Type B pancreatic cell (in vitro differentiated cells): ENCODE measurements at places on chromosomes 1 and 21. TPM values are rescaled to one million over a fixed set of nuclear protein-coding genes. Genes with fewer than 3 reads are reported as not detected.

DNA sequence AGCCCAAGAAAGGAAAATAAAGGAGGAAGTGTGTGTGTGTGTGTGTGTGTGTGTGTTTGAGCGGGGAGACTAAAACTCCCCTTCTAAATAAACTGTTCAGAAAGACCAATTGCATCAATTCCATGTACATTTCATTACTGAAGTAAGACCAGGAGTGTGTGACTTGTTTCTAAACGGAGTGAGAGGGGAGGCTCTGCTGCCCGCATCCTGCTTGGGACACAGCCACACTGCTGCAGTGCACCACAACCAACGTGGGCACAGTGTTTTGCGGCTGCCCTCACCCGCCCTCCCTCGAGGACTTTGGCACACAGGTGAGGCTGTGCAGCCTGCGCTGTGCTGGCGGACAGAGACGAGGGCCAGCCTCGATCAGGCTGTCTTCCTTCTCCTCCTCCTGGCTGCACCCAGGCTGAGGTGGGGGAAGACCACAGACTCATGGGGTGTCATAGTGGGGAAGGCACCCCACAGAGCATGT, 31.0 kb upstream of the H6PD start:
- no peaks in the 10 kb centered on the region for H3K36me3 ChIP-seq
- H3K27ac ChIP-seq: no peak overlapping the region
- DNase-seq: no peak
- H3K4me3 ChIP-seq: peak overlapping the region; percentile 1
- peaks cover 85% of the 10 kb centered on the region for H3K27me3 ChIP-seq

Gene ZNF593OS
- not detected in 2 replicates for total RNA-seq

DNA sequence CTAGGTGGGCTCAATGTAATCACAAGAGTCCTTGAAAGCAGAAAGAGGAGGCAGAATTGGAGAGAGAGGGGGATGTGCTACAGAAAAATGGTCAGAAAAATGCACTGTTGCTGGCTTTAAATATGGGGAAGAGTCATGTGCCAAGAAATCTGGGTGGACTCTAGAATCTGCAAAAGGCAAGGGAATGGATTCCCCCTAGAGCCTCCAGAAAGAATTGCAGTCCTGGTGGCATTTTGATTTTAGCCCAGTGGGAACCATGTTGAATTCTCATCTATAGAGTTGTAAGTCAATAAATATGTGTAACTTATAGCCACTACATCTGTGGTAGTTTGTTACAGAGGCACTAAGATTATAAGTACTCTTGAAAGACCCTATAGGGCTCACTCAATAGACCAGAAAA, 210.3 kb downstream of the ASTN1 start:
- no peak for DNase-seq
- H3K36me3 ChIP-seq: no peaks in the 10 kb centered on the region
- no peak overlapping the region for H3K27ac ChIP-seq
- no peak overlapping the region for H3K4me3 ChIP-seq
- peaks cover 3% of the 10 kb centered on the region for H3K27me3 ChIP-seq

Gene CFAP141
- not detected in 2 replicates for total RNA-seq

Gene SPRR2D
- total RNA-seq: 1.6 TPM in 1 of 2 replicates, not detected in the other

Gene AGO4
- total RNA-seq: 15.9 and 21.4 TPM in 2 replicates

Gene TFF2
- 5.2 and 11.3 TPM in 2 replicates for total RNA-seq

- DNase-seq: no peak
- no peak overlapping the region for H3K4me3 ChIP-seq
- H3K27ac ChIP-seq: no peak overlapping the region
- no peaks in the 10 kb centered on the region for H3K4me1 ChIP-seq
These were observed 34.2 kb upstream of the COX20 start for GRCh38 chr1:244801246-244801645.

GRCh38 chr1:200908191-200908868, 13.6 kb downstream of the INAVA start:
- no peak overlapping the region for H3K4me3 ChIP-seq
- no peaks in the 10 kb centered on the region for H3K4me1 ChIP-seq
- peaks cover 10% of the 10 kb centered on the region for H3K36me3 ChIP-seq
- H3K27me3 ChIP-seq: no peaks in the 10 kb centered on the region

DNA sequence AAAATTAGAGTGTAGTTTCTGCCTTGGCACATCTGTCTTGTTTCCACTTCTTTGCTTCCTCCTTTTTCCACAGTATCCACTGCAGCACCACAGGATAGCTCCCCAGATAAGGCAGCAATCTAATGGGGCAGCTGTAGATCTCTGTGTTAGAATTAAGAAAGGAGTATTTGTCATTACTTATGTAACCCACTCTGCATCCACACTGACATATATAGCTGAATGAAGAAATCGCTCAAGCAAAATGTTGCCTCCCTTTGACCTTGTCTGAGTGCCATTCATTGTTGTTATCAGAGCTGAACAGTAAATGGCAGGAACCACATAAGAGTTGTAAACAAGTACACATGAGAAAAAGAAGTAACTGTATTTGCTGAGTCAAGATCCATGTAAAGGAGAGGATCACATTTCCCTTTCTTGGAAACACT, 45.9 kb upstream of the DPH5 start:
- DNase-seq: no peak
- no peak overlapping the region for H3K4me3 ChIP-seq
- no peak overlapping the region for H3K27ac ChIP-seq
- H3K27me3 ChIP-seq: no peaks in the 10 kb centered on the region
- H3K4me1 ChIP-seq: no peaks in the 10 kb centered on the region

Gene IL22RA1
- 1.1 and 2.8 TPM in 2 replicates for total RNA-seq

Gene PRAMEF26
- total RNA-seq: not detected in 2 replicates

DNA sequence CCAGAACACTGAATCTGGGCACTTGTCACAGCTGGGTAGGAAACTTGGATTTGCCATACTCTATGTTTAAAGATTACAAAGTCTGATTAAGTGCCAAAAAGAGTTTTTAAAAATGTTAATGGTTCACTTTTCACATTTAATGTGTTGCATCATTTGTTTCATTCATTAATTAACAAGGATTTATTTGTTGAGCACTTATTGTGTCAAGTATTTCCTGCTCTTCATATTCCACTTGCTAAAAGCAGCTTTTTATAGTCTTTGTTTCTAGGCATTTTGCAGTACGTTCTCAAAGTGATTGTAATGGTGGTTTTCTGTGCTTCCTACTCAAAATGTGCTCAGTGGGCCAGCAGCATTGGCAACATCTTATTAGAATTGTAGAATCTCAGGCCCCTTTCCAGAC, 68.7 kb downstream of the EPB41 start:
- peaks cover 14% of the 10 kb centered on the region for H3K4me1 ChIP-seq
- H3K4me3 ChIP-seq: no peak overlapping the region
- peaks cover 13% of the 10 kb centered on the region for H3K36me3 ChIP-seq
- no peak for DNase-seq

Gene PHLDA3
- total RNA-seq: 59.3 and 132 TPM in 2 replicates

- H3K36me3 ChIP-seq: no peaks in the 10 kb centered on the region
- H3K27ac ChIP-seq: no peak overlapping the region
- no peak overlapping the region for H3K4me3 ChIP-seq
- peaks cover 13% of the 10 kb centered on the region for H3K4me1 ChIP-seq
These were observed 10.2 kb downstream of the AJAP1 start for GRCh38 chr1:4664606-4665005.

DNA sequence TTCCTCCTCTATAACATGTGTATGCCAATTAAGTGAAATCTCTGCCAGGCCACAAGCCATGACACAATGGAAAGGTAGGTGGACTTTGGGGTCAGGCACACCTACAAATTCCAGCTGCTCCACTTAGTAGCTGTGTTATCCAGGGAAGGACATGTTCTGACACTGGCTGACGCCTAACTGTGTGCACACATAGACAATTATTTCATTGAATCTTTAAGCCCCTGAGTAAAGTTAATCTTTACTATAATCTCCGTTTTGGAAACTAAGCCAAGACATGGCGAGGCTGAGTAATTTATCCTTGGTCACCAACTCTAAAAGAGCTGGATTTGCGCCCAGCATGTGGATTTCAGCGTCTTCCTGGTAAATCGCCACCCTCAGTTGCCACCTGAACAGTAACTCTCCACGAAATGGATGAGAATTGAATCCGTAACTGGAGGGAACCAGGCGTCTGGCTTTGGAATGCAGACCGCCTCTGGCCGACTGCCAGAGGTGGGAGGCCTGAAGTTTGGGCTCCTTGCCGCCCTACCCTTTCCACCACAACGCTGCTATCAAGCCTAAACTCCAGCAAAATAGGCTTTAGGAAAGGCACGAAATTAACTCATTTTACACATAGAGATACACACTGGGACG, 888 bp upstream of the SNRPE start:
- peak overlapping the region; percentile 99 for H3K27ac ChIP-seq
- peaks cover 23% of the 10 kb centered on the region for H3K36me3 ChIP-seq
- H3K4me1 ChIP-seq: peaks cover 21% of the 10 kb centered on the region
- H3K27me3 ChIP-seq: no peaks in the 10 kb centered on the region
- DNase-seq: no peak

Gene RHD
- not detected in 2 replicates for total RNA-seq

GRCh38 chr1:228994676-228995594, 259.7 kb downstream of the RHOU start:
- no peak for DNase-seq
- H3K27ac ChIP-seq: no peak overlapping the region
- no peaks in the 10 kb centered on the region for H3K36me3 ChIP-seq

DNA sequence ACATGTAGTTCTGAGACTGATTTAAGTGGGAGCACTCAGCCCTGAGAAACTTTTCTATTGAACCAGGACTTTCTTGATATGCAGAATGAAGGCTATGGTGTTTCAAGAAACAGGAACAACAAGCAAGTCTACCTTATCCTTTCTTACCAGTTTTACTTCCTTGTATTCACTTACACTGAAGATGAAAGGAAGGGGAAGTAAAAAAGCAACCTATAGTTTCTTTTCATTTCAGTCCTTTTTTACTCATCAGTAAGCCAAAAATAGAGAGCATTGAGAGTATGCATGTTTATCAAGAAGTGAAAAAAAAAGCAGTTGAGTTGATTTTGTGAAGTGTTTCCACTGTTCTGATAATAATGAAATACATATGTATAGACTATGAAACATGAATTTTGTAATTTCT, 1010.3 kb downstream of the AMY1C start:
- no peak for DNase-seq
- peaks cover 12% of the 10 kb centered on the region for H3K4me1 ChIP-seq
- H3K36me3 ChIP-seq: no peaks in the 10 kb centered on the region

DNA sequence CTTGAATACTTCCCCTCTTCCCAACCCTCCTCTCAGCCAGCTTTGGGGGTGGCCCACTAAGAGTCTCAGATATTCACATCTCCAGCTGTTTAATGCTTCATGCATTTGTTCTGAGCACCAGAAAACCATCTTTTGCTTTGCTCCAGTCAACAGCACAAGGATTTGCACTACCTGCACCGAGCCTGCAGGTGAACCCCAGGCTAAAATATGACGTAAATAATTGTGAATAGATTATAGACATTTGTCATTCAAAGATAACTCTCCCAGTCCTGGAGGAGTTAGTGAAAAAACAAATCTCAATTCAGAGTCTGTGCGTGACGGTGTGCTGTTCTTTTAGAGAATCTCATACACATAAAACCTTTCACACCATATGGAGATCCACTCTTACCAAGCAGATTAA, 7.4 kb downstream of the CD247 start:
- H3K36me3 ChIP-seq: no peaks in the 10 kb centered on the region
- H3K4me1 ChIP-seq: peaks cover 8% of the 10 kb centered on the region

Gene FAM43B
- total RNA-seq: 0.21 and 1.3 TPM in 2 replicates

DNA sequence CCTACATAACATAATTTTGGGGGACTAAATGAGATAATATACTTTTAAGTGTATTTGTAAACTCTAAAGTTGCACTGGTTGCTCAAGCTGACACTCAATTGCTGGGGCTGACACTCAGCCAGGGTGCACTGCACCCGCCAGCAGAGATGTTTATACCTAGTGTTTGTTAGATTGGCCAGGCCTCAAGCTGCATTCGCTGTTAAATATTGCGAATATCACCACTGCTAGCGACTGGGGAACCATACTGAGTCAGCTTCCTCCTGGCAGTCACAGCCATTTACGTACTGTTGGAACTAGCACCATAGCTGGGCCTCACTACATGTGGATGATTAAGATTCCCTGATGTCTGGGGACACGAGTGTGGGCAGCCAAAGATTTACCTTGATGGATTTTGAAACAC, 12.7 kb upstream of the RWDD3 start:
- no peak overlapping the region for H3K4me3 ChIP-seq
- peaks cover 5% of the 10 kb centered on the region for H3K27me3 ChIP-seq
- no peaks in the 10 kb centered on the region for H3K36me3 ChIP-seq
- H3K27ac ChIP-seq: no peak overlapping the region

DNA sequence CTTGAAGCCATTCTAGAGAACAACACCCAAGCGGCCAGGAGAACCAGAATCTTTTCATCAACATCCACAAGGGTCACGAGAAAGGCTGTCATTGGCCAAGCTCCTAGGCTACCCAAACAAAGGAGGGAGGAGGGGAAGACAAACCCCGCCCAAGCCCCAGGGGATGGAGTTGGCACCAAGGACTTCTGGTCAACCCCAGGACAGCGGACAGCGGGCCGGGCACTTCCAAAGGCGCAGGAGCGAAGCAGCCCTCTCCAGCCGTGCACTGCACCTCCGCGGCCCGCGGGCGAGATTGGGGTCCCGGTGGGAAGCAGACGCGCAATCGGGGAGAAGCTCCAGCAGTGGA, at the start of gene CLIC6:
Gene CLIC6 (plus strand): TSS at position 192 of the 346 bp plus-strand sequence. CDS start 395 bp downstream, outside the sequence.
- DNase-seq: no peak
- no peak within 1 kb of the TSS for H3K27ac ChIP-seq
- peaks cover 3% of the 10 kb centered on the region for H3K36me3 ChIP-seq
- H3K27me3 ChIP-seq: peaks cover 79% of the 10 kb centered on the region
- H3K4me1 ChIP-seq: peaks cover 5% of the 10 kb centered on the region
- H3K4me3 ChIP-seq: peak within 1 kb of the TSS; percentile 80

DNA sequence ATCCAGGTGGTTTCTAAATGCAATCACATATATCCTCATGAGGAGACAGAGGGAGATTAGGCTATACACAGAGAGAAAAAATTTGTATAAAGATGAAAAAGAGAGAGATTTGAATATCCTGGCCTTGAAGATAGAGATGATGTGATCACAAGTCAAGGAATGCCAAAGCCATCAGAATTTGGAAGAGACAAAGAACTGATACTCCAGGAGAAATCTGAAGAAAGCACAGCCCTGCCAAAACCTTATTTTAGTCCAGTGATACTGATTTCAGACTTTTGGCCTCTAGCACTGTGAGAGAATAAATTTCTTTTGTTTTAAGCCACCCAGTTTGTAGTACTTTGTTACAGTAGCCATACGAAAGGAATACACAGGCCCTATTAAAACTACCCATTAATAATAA, 33.4 kb downstream of the DOCK7 start:
- H3K4me1 ChIP-seq: no peaks in the 10 kb centered on the region
- H3K27me3 ChIP-seq: no peaks in the 10 kb centered on the region
- no peak overlapping the region for H3K4me3 ChIP-seq
- H3K36me3 ChIP-seq: peaks cover 16% of the 10 kb centered on the region

DNA sequence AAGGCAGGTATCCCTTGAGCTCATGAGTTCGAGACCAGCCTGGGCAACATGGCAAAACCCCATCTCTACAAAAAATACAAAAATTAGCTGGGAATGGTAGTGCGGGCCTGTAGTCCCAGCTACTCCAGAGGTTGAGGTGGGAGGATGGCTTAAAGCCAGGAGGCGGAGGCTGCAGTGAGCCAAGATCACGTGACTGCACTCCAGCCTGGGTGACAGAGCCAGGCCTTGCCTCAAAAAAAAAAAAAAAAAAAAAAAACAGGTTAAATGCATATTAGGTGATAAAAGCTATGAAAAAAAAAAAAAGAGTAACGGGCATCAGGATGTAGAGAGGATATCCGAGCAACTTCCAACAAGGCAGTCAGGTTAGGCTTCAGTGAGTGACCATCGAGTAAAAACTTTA, 2.8 kb upstream of the SRRM1 start:
- peaks cover 25% of the 10 kb centered on the region for H3K4me1 ChIP-seq
- peak overlapping the region; percentile 44 for H3K4me3 ChIP-seq
- peak overlapping the region; percentile 100 for H3K27ac ChIP-seq
- DNase-seq: no peak
